ENCODE measurements at places on chromosomes 2 and 18.

GRCh38 chr2:235618039-235618438, 124.2 kb downstream of the AGAP1 start:
- no peak for DNase-seq

- DNase-seq = no peak
Measured at GRCh38 chr2:121377646-121378045, 92.6 kb upstream of the TFCP2L1 start.

DNA sequence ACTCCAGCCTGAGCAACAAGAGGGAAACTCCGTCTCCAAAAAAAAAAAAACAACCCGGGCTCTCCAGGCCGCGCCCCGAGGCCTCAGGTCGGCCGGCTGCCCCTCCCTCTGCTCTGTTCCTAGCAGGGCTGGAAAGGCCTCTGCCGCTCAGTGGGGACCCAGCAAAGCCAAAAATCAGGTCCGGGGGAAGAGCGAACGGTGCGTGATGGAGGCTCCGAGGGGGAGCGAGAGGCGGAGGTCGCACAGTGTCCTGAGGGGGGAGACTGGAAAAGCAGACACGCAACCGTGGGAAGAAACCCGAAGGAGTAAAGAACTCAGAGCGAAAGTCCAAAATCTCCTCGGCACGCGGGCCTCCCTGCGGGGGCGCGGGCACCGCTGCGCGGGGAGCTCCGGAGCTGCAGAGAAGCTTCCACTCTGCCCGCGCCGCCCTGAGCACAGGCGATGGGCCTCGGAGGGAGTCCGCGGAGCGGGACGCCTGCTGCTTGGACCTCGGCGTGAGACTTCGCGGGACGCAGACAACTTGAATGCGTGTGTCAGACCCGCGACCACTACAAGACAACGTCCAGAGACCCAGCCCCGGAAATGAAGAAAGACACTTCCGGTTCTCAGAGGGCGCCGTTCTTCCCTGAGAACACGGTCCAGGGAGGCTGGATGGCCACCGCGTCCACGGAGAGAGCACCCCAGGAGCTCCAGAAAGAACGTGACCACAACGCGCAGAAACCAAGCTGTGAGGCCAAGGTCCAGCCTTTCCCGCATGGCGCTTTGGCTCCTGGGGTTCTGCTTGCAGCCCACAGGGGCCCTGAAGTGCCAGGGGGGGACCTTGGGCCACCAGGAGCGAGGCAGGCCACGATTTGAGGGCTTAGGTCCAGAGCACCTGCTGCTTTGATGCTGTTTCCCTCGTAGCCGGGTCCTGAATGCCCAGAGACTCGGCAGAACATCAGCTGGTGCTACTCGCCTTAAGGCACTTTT, 219.8 kb downstream of the DPP10 start:
- DNase-seq = no peak

DNA sequence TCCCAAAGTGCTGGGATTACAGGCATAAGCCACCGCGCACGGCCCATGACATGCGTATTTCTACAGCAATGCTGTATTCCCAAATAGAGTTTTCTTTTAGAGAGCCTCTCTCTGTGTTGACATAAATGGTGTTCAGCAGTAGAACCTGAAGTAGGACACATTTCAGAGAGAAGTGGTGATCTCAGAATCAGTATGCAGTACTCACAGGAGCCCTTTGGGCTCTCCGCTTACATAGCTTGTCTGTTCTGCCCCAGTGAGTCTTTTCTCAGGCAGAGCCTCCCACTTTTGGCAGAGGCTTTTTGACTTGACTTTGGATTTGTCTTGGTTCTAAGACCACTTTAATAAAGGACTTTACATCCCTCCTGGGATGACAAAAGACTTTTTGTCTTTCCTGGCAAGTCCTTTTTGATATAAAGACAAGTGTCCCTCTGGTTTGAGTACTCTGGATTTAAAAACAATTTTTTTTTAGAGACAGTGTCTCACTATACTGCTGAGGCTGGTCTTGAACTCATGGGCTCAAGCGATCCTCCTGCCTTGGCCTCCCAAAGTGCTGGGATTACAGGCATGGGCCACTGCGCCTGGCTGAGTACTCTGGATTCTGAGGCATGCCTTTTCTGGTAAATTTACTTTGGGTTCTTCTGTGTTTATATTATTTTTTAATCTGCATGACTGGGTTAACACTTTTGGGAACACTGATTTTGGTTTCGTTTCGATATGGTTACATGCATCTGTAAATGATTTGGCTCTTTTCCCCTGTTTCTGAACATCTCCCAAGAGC, 113.3 kb downstream of the SMAD2 start:
- no peak for DNase-seq

DNA sequence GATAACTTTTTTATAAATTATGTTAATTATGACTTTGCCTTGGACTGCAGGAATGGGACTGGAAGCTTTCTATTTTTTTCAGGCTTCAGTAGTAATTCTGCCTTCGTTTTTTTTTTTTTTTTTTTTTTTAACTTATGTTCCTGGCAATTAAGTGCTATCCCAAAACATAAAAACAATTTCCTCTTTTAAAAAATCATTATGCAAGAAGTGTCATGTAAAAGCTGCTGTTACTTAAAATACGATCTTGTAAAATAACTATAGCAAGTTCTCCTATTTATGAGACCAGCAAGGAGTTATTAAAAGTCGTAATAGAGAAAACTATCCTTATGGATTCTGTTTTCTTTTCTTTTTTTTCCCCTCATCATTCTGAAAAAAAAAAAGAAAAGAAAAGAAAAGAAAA, 301.6 kb upstream of the FBXO11 start:
- no peak for DNase-seq

DNA sequence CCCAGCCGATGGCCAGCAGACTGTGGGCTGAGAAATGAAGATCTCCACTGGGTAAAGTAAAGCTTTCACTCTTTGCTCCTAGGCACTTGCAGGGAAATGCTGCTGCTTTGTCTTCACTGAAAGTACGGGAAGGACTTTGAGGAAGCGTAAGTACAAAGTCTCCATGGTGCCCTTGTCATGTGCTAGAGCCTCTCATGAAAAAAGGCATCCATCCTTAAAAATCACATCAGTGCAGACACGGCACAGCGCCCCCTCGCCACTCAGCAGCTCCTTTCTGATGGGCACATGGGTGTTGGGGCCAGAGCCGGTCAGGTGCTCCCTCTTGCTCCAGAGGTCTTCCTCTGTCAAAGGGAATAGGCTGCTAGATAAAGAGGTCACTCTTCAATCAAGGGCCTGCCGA, 109.0 kb upstream of the STPG4 start:
- DNase-seq = no peak

GRCh38 chr2:17136231-17136630, 382.0 kb downstream of the RAD51AP2 start:
- no peak for DNase-seq

DNA sequence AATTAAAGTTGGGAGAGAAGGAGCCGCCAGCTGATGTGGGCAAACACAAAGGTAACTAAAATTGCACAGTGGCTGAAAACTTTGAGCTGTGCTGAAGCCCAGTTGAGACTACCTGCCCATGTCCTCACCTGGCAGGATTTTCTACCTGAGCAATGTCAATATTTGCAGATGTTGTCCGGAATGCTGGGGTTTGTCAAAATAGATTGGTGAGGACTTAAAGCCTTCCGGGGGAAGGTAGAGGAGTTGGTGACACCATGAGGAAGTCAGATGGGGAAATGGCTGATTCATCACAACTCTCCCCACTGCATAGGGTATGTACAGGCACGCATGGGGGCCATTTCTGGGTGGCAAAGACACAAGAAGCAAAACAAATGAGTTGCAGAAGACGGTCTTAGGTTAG, 114.9 kb downstream of the ALK start:
- DNase-seq = no peak

GRCh38 chr2:22281033-22281432, 1103.9 kb upstream of the KLHL29 start:
- DNase-seq = no peak

GRCh38 chr2:172968061-172968469, 107.6 kb upstream of the MAP3K20 start:
- no peak for DNase-seq

DNA sequence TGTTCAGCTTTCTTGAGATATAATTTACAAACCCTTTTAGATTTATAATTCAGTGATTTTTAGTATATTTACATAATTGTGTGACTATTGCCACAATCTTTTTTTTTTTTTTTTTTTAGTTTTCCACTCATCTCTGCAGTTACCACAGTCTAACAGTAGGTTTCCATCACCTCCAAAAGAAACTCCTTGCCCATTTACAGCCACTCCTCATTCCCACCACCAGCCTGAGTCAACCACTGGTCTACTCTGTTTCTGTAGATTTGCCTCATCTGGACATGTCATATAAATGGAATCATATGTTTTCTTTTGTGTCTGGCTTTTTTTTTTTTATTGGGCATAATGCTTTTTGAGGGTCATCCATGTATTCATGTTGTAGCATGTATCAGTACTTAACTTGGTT, 16.1 kb downstream of the MTX2 start:
- DNase-seq = no peak
